ENCODE measurements at places on chromosomes 5 and 9.
A peak's percentile ranks its signal among the peaks of the same experiment; 100 is the strongest.

DNA sequence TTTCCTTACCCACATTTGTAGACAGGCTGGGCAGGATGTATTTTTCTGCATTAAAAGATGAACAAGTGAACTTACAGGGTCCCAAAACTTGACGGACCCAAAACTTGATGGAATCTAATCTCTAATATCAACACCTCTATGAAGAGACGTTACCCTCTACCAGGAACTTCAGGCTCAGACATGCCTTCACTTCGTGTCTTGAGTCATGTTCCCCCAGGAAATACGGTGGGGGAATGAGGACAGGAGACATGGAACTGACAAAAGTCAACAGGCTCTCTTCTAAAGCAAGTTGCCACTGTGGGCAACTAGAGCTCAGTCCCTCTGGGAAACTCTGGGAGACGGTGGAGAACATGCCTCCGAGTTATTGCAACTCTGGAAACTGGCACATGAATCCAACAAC, 196.1 kb downstream of the PAPPA start:
- DNase-seq, result no peak

GRCh38 chr5:139569270-139569955, 8.3 kb downstream of the UBE2D2 start:
- DNase-seq, result no peak

- no peak for DNase-seq
Measured at GRCh38 chr9:33878691-33879366, 61.9 kb downstream of the UBE2R2 start.

- DNase-seq, result no peak
Measured at GRCh38 chr5:110612794-110613247, 113.7 kb downstream of the TMEM232 start.

GRCh38 chr5:31086839-31087415, 106.6 kb upstream of the CDH6 start:
- DNase-seq, result no peak

DNA sequence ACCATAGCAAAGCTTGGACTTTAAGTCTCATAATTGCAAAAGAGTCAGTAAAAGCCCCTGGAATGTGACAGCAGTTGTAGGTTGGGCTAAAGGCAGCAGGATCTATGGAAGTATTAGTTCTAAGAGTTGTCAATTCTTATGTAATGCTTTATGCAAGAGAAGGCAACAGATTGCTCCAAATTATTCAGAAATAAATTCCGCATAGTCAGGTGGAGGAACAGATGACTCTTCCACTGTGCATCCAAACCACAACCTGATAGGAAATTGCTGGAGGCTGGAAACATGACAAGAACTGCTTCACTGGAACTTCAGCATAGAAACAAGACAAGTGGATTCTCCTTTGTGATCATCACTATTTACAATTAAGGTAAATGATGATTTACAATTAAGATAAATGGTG, 101.0 kb downstream of the STARD4 start:
- no peak for DNase-seq

DNA sequence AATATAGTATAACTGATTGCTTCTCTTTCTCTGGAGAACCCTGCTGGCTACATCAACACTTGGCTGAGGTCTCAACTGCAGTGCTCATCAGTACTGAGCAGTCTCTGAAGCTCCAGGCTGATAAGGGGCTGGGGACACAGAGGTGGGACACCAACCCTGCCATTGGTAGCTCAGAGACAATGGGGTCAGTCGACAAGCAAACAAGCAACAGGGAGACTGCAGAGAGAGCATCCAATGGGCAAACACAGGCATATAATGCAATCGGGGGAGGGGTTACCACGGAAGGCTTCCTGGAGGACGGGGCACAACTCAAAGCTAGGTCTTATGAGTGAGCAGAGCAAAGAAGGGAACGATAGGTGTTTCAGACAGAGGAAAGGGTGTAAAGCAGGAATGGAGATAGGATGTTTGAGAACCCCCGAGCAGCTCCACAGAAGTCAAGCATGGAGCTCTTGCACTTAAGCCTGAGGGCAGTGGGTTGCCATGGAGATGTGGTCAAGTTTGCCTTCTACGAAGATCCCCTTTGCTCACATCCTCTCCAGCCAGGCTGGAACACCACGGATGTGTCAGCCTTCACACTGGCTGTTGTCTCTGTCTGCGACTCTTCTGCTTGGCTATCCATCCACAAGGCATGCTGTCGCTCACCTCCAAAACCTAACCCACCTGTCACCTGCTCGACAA, 21.5 kb upstream of the AKNA start:
- DNase-seq, result peak; percentile 24

- DNase-seq, result peak; percentile 42
Measured at GRCh38 chr9:131046581-131047202, 37.7 kb downstream of the LAMC3 start.

DNA sequence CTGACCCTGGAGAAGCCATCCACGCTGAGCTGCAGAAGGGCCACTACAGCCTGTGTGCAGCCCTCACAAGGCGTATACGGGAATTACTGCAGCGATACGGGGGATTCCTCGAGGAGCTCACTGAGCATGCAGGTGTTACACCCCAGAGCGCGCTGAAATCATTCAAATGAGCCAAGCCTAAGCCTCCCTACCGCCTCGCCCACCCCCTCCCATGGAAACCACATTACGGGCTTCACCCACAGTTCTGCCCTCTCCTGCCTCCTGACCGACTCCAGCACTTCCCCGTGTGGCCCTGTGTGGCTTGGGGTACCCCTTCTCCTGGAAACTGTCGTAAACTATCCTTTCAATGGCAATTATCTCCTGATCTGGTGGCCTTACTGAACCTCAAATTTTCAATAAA, 13.3 kb downstream of the SURF6 start:
- no peak for DNase-seq

GRCh38 chr5:80408484-80409366, 861 bp downstream of the ZFYVE16 start:
- DNase-seq, result peak; percentile 47

GRCh38 chr9:136437430-136437829, 2.2 kb downstream of the INPP5E start:
- DNase-seq, result peak; percentile 59

DNA sequence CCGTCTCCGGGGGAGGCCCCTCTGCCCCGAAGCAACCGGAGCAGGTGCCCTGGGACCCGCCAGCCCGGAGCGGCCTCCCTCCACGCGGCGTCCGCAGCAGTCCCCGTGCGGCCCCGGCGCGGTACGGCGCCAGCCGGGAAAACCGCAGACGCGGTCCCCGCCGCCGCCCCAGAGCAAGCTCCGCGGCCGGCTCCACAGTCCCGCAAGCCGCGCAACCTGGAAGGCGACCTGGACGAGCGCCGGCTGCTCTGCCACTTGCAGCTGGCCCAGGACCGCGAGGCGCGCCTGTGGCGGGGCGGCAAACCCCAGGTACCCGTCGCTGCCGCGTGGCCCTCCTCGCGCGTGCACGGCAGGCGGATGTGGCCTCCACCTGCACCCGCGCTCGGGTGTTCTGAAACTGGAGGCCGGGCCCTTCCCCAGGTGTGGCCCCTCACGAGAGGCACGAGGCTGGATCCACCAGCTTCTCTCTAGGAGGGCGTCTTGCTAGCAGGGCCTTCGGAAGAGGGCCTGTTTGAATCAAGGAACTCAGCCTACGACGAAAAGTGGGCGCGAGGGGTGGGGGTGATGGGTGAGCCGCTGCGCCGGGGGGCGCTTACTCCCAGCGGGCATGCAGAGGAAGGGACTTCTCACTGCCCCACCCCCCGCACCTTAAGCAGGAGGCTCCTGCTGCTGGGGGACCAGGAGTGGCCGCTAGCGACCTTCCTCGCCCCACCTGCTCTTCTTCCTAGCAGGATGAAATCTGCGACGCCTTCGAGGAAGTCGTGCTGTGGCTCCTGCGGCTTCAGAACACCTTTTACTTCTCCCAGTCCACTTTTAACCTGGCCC, 602 bp downstream of the CCNI2 start:
- DNase-seq, result no peak

DNA sequence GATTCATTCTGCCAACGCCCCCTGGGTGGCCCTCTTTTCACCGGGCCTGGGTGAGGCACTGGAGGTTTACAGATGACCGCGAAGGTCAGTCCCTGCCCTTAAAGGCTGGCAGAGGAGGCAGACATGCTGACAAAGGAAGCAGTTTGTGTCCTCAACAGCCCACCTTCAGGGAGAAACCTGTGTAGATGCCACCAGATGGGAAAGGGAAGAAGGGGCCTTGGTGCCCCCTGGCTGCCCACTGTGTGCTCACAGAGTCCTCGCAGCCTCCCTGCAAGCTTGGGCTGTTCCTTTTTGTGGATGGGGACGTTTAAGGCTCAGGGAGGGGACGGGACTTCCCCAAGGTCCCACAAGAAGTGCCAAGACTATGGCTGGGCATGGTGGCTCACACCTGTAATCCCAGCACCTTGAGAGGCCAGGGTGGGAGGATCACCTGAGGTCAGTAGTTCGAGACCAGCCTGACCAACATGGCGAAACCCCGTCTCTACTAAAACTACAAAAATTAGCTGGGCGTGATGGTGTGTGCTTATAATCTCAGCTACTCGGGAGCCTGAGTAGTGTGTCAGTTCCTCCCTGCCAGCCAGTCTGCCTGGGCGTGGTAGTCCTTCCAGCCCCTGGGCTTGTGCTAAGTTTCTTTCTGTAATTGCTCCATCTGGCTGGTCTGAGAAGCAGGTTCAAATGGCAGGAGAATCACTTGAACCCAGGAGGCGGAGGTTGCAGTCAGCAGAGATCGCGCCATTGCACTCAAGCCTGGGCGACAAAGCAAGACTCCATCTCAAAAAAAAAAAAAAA, 36.2 kb downstream of the NEK6 start:
- DNase-seq, result no peak

GRCh38 chr5:128949847-128950546, 15.3 kb upstream of the SLC27A6 start:
- no peak for DNase-seq

- no peak for DNase-seq
Measured at GRCh38 chr9:93536167-93536566, 40.2 kb upstream of the PHF2 start.

- peak; percentile 93 for DNase-seq
Measured at GRCh38 chr5:102617191-102618187, 118.7 kb upstream of the SLCO6A1 start.

DNA sequence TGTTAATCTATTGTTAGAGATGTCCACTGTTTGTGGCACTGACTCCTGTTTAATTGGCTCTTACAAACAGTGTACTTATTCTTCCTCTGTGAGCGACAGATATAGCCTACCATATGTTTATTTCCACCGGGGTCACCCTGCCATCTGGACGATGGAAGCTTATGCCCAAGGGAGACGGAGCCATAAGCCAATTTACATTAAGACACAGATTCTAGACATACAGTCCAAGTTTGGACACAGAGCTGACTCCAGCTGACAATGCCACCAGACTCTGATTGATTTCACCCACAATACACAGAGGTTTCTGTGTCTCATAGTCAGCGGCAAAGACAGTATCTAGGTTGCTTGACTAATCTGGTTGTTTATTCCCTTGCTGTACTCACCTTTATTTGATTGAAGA, 198.9 kb downstream of the ENC1 start:
- DNase-seq, result no peak

DNA sequence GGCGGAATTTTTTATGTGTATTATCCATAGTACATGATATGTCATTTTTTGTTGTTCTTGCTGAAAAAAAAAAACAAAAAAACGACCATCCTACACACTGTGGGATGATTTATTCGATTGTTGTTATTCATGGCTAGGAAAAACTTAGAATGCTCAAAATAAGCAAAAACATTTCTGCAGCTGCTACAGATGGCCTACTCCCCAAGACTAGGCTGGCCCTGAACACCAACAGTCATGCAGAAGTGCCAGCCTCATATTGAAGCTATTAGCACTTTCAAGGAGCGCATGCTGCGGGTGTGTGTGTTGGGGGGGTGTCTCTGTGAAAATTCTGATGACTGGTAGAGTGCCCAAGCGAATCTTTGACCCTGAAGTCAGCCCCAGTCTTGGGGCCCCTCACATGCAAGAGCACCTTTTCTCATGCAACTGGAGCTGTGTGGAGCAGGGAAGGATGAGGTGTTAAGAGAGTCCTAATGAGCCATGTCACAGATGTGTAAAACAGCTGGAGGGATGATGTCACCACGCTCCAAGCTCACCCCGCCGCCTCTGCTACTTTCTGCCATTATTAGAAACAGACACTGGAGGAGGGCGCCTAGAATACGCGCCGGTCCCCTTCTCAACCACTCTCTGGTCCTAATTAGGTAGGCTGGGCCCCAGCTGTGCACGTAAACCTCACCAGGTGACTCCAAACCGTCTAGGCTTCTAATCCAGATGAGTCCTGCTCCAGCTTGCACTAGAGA, 61.0 kb upstream of the SMIM23 start:
- DNase-seq, result no peak

DNA sequence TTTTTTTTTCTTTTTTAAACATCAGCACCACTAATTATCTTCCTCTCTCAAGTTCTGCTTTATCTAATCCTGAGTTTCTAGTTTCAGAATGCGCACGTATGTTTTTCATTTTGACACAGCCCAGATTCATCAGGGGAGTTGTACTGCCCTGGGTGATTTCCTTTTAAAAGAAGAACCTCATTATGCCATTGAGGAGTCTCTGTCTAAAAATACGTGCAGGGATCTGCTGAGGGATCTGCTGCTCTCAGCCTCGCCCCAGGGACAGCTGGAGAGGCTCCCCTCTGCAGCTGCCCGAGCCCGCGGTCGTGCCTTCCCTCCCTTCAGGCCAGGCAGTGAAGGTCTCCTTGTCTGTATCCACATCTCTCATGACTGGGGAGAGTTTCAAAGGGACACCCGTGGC, 273.1 kb downstream of the ARHGEF28 start:
- DNase-seq, result no peak

DNA sequence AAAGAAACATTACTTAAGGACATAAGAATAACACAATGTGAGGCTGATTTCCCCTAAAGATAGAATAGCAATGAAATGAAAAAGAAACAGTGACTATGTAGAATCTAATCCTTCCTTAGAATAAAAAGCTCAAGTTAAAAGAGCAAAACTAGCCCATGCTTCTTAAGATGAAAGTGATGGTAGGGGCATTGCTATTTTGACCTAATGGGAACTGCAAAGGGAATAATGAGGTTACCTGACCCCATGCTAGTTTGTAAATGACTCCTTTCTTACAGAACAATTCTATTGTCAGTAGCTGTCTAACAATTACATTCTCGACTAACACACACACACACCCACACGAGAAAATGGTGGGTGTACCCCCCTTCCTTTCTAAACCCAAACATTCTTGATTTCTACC, 575.8 kb downstream of the CSNK1G3 start:
- no peak for DNase-seq

- no peak for DNase-seq
Measured at GRCh38 chr9:36325081-36325828, 67.0 kb upstream of the GNE start.

- no peak for DNase-seq
Measured at GRCh38 chr9:133539991-133540697, 5.6 kb downstream of the ADAMTSL2 start.

- peak; percentile 63 for DNase-seq
Measured at GRCh38 chr9:100554935-100555401, 22.9 kb upstream of the CAVIN4 start.

DNA sequence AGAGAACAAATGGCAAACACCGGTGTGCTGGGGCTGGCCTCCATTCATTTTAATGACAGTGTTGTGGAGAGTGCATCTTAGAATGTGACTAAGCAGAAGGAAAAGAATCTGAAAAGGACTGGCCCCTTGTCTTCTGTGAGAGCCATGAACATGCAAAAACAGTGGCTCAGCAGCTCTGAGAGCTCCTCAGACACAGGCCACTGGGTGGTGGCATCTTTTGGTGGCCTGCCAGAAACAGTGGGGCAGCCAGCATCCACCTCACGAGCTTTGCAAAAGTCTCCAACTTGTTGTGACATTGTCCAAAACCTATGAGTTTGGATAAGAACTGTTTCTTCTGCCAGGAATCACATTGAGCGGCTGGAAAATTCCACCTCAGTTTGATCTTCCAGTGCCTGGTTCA, 233.4 kb downstream of the NR3C1 start:
- DNase-seq, result no peak

Data from fibroblast of gingiva (primary cell).